Progenitor cell of endocrine pancreas (in vitro differentiated cells): ENCODE measurements at places on chromosomes 1 and 21. TPM values are rescaled to one million over a fixed set of nuclear protein-coding genes. Genes with fewer than 3 reads are reported as not detected.
A peak's percentile ranks its signal among the peaks of the same experiment; 100 is the strongest.

DNA sequence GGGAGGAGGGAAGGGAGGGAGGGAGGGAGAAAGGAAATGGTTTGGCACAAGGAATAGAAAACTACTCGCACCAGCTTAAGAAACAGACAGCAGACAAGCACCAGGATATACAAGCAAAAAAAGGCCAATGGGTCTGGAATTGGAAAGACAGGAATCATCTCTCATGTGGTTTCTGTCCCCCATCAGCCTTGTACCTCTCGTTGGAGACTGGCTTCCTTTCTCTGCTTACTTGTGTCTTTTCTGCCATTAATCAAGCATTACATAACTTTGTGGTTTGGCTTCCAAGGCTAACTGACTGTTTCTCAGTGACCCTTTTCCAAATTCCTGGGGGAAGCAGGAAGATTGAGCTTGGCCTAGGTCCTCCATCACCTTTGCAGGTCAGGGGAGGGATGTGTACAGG, 11.8 kb upstream of the RALGPS2 start:
- H3K27me3 ChIP-seq, result no peaks in the 10 kb centered on the region
- no peaks in the 10 kb centered on the region for H3K4me1 ChIP-seq
- no peak for DNase-seq
- no peak overlapping the region for H3K27ac ChIP-seq
- no peak overlapping the region for H3K4me3 ChIP-seq
- no peaks in the 10 kb centered on the region for H3K36me3 ChIP-seq

DNA sequence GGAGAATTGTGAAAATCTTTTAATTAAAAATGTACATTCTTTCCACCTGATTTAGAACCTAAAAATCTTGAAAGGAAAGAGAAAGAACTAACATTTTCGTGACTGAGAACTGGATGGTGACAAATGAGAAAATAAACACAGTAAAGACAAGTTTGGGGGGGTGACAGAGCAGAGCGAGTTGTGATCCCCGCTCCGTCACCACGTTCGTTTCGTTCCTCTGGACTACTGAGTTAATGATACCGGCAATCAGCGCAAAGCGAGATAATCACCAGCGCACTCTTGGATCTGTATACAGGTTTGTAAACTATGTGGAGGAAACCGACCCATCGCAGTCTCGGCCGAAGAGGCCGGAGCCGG, 31.2 kb upstream of the CFAP126 start:
- H3K4me3 ChIP-seq, result peak overlapping the region; percentile 89
- H3K4me1 ChIP-seq, result peaks cover 12% of the 10 kb centered on the region
- no peak for DNase-seq
- peak overlapping the region; percentile 99 for H3K27ac ChIP-seq
- H3K27me3 ChIP-seq, result peaks cover 10% of the 10 kb centered on the region

DNA sequence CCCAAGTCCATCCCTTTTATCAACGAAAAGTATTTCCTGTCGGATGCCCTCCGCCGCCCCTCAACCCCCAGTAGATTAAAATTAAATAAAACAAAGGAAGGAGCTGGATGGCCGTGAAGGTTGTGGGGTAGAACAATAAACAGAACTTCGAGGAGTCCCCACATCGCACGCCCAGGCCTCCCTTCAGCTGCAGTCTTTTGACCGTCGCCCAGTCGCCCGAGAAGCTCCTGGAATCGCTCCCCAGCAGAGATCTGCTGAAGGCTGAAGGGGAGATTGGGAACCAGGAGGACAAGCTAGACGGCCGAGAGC, 905 bp downstream of the BARHL2 start:
- peaks cover 11% of the 10 kb centered on the region for H3K4me1 ChIP-seq
- H3K36me3 ChIP-seq, result no peaks in the 10 kb centered on the region
- peaks cover 92% of the 10 kb centered on the region for H3K27me3 ChIP-seq
- no peak overlapping the region for H3K27ac ChIP-seq
- no peak overlapping the region for H3K4me3 ChIP-seq

- H3K27me3 ChIP-seq, result peaks cover 9% of the 10 kb centered on the region
- H3K4me1 ChIP-seq, result no peaks in the 10 kb centered on the region
- no peak overlapping the region for H3K27ac ChIP-seq
- H3K4me3 ChIP-seq, result no peak overlapping the region
Measured at GRCh38 chr1:111821121-111821745, 65.5 kb downstream of the DDX20 start.

DNA sequence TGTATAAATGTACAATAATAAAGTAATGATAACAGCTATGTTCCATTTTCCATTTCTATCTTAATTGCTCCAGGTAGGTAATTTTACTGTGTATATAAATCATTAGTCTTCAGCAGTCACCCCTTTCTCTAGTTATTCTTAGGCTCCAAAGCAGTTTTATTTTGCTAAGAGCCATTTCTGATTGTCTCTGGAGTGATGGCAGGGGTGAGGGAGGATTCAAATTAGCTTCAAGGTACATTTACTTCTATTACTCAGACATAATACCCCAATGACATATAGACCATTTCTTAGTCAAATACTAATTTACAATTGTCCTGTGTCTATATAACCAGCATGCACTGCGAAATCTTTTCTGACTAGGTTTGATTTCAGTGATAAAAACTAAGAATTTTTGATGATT, 663.4 kb upstream of the PRMT6 start:
- H3K4me3 ChIP-seq, result no peak overlapping the region
- H3K36me3 ChIP-seq, result no peaks in the 10 kb centered on the region
- no peak for DNase-seq
- H3K27ac ChIP-seq, result no peak overlapping the region
- peaks cover 10% of the 10 kb centered on the region for H3K4me1 ChIP-seq

SFN gene
- total RNA-seq, result 0.36 and 0.44 TPM in 2 replicates
